ENCODE measurements at places on chromosomes 3 and 15.

GRCh38 chr3:46737329-46737731, 19.7 kb upstream of the PRSS50 start:
- H3K36me3 ChIP-seq, result no peaks in the 10 kb centered on the region
- no peak for DNase-seq
- peaks cover 21% of the 10 kb centered on the region for H3K27me3 ChIP-seq
- H3K27ac ChIP-seq, result no peak overlapping the region
- no peaks in the 10 kb centered on the region for H3K4me1 ChIP-seq
- no peak overlapping the region for H3K4me3 ChIP-seq

DNA sequence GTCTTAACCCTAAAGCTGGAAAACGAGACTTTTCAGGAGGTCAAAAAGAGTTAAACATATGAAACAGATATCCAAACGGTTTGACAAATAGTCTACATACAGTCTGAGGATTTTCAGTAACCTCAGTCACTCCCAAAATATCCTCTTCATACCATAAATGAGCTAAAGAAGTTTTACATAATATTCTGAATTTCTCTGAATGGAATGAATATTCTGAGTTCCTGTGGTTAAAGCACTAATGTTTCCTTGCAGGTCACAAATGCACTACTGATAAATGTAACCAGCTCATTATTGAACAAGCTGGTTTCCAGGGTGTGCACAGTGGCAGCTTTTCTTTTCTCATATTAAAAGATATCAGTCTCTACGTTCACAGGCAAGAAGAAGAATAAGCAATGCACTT, 137.4 kb upstream of the POU1F1 start:
- H3K27ac ChIP-seq, result no peak overlapping the region
- H3K4me3 ChIP-seq, result no peak overlapping the region
- no peak for DNase-seq
- H3K27me3 ChIP-seq, result no peaks in the 10 kb centered on the region
- no peaks in the 10 kb centered on the region for H3K36me3 ChIP-seq
- H3K4me1 ChIP-seq, result no peaks in the 10 kb centered on the region

- no peaks in the 10 kb centered on the region for H3K36me3 ChIP-seq
- DNase-seq, result no peak
- peak overlapping the region; percentile 60 for H3K27ac ChIP-seq
- H3K4me3 ChIP-seq, result no peak overlapping the region
These were observed 57.6 kb downstream of the BHLHE40 start for GRCh38 chr3:5036858-5037257.

DNA sequence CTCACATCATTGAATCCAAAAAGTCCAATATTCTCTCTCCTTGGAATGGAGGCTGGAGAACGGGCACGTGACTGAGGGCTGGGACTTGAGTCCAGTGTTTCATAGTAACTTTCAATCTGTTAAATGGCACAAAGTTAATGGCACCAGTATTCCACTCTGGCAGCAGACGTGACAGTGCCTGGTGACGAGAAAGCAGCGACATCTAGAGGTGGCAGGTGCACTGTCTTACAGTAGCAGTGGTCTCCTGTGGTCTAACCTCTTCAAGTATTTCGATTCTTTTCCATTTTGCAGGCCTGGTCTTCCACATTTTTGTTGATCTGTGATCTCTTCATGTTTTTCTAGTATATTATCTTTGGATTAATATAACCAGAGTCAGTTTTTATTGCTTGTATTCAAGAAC, 107.1 kb downstream of the OXSM start:
- H3K36me3 ChIP-seq, result no peaks in the 10 kb centered on the region
- no peak overlapping the region for H3K4me3 ChIP-seq
- no peak overlapping the region for H3K27ac ChIP-seq
- no peak for DNase-seq

DNA sequence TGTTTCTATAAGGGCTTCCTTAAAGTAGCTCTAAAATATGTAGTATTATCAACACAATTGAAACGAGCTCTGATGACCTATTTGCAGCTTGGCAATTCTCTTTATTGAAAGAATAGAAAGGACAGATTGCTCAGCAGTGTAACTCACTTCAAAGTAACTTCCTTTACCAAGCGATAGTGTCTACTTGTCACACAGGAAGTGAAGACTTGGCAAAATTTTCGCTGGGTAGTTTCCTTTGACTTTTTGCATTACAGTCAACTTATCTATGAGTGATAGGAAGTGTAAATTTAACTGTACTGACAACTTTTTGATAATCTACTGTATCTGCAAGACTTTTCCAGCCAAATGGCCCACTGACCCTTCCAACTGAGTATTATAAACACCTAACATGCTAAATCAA, 22.8 kb downstream of the SLC9A9 start:
- DNase-seq, result no peak
- no peaks in the 10 kb centered on the region for H3K27me3 ChIP-seq
- peaks cover 27% of the 10 kb centered on the region for H3K4me1 ChIP-seq
- H3K4me3 ChIP-seq, result no peak overlapping the region

DNA sequence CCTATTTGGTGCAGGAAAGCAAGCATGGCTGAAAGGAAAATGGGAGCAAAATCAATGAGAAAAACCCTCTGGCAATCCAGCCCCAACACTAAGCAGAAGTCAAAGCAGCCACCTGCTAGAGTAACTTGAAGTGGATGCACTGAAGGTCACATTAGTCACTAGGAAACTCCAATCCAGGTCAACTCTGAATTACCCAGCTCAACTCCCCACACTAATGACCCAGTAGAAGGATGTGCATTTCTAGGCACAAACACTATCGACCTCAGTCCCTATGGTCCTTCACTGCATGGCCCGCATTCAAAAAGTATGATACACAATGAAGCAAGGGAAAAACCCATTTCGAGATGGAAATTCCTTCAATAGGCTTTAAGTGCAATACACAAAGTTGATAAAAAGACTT, 80.6 kb downstream of the RAD18 start:
- no peaks in the 10 kb centered on the region for H3K4me1 ChIP-seq
- H3K27ac ChIP-seq, result no peak overlapping the region
- no peaks in the 10 kb centered on the region for H3K27me3 ChIP-seq
- H3K4me3 ChIP-seq, result no peak overlapping the region

DNA sequence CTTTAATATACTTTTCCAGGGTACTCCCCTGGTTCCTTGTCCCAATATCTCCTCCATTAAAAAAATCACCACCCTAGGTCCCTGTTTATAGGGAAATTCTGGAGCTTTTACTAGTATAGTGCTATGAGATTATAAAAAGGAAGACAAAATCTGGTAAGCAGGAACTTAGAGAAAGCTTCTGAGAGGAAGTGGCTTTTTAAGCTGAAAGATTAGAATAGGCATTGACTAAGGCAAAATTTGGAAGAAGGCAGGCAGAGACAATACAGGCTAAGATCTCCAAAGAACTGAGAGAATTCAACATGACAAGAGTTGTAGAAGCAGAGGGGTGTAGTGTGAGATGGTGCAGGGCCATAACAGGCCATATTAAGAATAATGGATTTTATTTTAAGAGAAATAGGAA, 25.8 kb downstream of the SGO1 start:
- no peaks in the 10 kb centered on the region for H3K36me3 ChIP-seq
- peak; percentile 7 for DNase-seq
- H3K4me3 ChIP-seq, result peak overlapping the region; percentile 78
- H3K27ac ChIP-seq, result peak overlapping the region; percentile 64
- no peaks in the 10 kb centered on the region for H3K27me3 ChIP-seq

DNA sequence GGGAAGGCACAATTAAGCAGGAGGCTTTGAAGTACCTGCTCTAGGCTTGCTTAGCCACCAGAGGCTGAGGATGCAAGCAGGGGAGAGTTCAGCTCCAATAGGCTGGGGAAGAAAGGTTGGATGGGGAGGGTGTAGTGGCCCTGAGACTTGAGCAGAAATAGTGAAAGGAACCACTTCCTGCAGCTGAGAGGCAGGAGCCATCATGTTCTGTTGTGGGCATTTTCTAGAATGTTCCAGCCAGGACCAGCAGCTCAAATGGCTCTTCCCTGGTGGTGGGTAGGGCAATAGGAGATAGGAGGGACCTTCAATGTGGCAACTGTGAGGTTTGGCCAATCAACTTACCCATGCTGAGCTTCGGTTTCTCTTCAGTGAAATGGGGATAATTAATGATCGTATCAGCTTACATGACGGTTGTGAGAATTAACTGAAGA, 79.1 kb upstream of the CGNL1 start:
- H3K4me3 ChIP-seq, result peak overlapping the region; percentile 97
- H3K4me1 ChIP-seq, result peaks cover 48% of the 10 kb centered on the region
- no peak for DNase-seq
- peaks cover 11% of the 10 kb centered on the region for H3K36me3 ChIP-seq
- H3K27ac ChIP-seq, result peak overlapping the region; percentile 100

DNA sequence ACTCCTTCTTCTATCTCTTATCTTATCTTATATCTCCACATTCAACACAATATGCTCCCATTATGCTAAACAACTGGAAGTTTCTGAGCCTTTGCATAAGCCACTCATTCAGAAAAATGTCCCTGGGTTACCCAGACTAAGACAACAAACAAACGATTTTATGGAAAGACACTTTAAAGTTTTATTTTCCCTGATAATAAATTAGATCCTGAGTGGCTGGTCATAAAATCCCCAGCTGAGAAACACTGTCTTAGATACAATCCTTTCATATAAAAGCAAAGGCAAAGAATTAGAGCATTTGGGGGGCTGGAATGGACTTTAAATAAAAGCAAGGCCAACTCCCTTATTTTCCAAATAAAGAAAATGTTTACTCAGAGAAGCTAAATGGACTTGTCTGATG, 322.3 kb downstream of the GBE1 start:
- H3K4me1 ChIP-seq, result no peaks in the 10 kb centered on the region
- H3K27ac ChIP-seq, result no peak overlapping the region
- H3K4me3 ChIP-seq, result no peak overlapping the region
- no peaks in the 10 kb centered on the region for H3K36me3 ChIP-seq
- H3K27me3 ChIP-seq, result no peaks in the 10 kb centered on the region

GRCh38 chr3:88059380-88060170, 520 bp downstream of the ZNF654 start:
- H3K27me3 ChIP-seq, result no peaks in the 10 kb centered on the region
- peaks cover 10% of the 10 kb centered on the region for H3K36me3 ChIP-seq
- peak; percentile 6 for DNase-seq
- H3K4me1 ChIP-seq, result peaks cover 31% of the 10 kb centered on the region
- peak overlapping the region; percentile 98 for H3K4me3 ChIP-seq
- H3K27ac ChIP-seq, result peak overlapping the region; percentile 98

DNA sequence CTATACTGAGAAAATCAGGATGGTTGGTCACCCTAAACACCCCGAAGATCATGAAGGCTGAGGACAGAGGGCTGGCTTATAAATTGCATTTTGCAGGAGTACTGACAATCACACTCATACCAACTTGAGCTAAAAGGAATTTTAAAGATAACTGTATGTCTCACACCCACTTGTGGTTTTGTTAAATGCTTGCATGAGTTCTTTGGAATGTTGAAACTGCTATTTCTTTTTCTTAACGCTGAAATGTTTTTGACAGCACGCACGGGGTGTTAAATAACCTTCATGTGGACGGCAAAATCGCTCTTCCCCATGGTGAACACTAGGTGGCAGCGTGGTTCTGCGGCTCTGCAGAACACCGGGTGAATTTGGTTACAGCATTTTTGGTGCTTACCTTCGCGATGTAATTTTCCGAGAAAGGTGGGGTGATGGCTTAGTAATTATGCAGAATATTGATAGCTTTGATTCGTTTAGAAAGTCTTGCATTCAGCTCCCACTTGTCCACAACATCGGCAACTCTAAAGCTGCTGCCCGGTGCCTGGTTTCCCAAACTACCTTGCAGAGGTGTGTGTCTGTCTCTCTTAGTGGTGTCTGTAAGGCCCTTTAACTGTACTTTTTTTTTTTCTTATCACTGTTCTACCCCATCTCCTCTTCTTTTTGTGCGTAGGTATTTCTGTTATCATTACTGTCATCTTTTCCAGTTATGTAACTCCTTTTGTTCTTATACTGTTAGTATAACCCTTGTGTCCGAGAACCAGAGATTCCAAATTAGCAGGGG, 51.7 kb downstream of the ARNT2 start:
- H3K27ac ChIP-seq, result no peak overlapping the region
- H3K27me3 ChIP-seq, result peaks cover 20% of the 10 kb centered on the region
- DNase-seq, result peak; percentile 30
- no peaks in the 10 kb centered on the region for H3K36me3 ChIP-seq

- H3K27ac ChIP-seq, result no peak overlapping the region
- peaks cover 22% of the 10 kb centered on the region for H3K27me3 ChIP-seq
- H3K4me1 ChIP-seq, result no peaks in the 10 kb centered on the region
- DNase-seq, result peak; percentile 11
- H3K36me3 ChIP-seq, result no peaks in the 10 kb centered on the region
These were observed 216.9 kb downstream of the IGSF11 start for GRCh38 chr3:118817748-118818165.

DNA sequence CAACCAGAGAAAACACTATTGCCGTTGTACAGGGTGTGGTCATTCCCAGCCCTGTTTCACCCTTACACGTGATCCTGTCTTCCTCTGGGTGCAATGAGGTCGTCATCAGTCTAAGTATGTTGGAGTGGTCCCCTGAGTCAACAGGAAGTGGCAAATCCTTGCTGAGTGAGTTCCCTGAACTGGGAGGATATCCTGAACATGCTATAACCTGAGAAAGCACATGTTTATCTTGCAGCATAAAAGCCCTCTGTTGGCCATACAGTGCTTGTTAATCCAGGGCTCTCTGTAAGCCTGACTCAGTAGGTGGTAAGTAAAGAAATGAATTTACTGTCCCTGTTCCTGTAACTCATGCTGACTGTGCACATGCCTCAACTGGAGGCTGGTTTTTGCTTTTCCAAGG, 477.8 kb upstream of the RGMA start:
- H3K4me3 ChIP-seq, result no peak overlapping the region
- no peaks in the 10 kb centered on the region for H3K4me1 ChIP-seq
- no peak overlapping the region for H3K27ac ChIP-seq

DNA sequence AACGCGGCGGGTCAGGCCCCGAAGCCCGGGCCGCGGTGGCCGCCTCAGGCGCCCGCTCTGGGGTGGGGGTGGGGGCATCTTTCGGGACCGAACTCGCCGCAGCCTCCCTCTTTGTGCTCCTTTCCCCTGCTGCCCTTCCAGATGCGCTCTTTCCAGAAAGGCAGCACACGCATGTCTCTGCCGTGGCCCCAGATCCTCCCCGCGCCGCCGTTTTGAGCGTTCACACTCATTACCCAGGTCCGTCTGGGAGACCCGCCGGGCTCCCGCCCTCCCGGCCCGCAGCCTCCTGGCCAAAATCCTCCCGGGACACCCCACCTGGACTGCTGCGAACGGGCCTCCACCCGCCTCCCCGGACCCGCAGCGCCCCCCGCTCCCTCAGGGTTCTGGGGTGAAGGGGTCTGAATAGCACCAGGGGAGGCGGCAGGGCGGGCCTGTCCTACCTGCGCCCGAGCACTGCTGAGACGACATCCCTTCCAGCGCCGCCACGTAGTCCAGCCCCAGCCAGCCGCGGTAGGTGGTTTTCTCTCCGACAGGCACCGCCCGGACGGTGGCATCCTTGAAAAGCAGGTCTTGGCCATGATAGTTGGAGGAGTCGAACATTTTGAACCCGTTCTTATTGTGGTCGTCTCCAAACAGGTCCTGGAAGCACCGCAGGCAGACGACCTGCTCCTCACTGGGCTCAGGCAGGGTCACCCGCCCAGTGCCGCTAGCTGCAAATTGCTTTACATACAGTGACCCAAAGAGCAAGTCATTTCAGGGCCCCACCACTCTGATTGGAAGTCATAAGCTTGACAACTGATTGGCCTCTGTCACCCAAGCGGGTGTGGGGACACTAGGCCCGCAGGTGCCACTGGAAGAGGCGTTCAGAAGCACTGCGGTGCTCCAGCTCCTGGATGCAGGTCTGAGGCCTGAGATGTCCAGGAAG, 25.9 kb downstream of the MELTF start:
- peak overlapping the region; percentile 91 for H3K4me3 ChIP-seq
- no peaks in the 10 kb centered on the region for H3K36me3 ChIP-seq
- peak overlapping the region; percentile 32 for H3K27ac ChIP-seq
- DNase-seq, result no peak

- peaks cover 10% of the 10 kb centered on the region for H3K4me1 ChIP-seq
- H3K27ac ChIP-seq, result no peak overlapping the region
- H3K27me3 ChIP-seq, result no peaks in the 10 kb centered on the region
- DNase-seq, result no peak
These were observed 32.6 kb downstream of the MAP2K5 start for GRCh38 chr15:67575039-67575502.
